ENCODE measurements at places on chromosomes 2 and 18. TPM values are rescaled to one million over a fixed set of nuclear protein-coding genes. Genes with fewer than 3 reads are reported as not detected.

GRCh38 chr2:234136461-234136860 is 86.0 kb downstream of the SPP2 start:
- no peak for DNase-seq

GRCh38 chr18:65057439-65058083 is 693.3 kb upstream of the CDH7 start:
- DNase-seq, result no peak

GRCh38 chr2:222693837-222694236 is 22.4 kb downstream of the MOGAT1 start:
- DNase-seq, result no peak

GRCh38 chr2:152879275-152879674 is 160.9 kb downstream of the ARL6IP6 start:
- DNase-seq, result no peak

The EVA1A gene
- 5.0 TPM for total RNA-seq

GRCh38 chr2:202813387-202813786 is 58.2 kb downstream of the ICA1L start:
- DNase-seq, result no peak

The FLACC1 gene
- 8.1 TPM for total RNA-seq

GRCh38 chr2:1140389-1141003 is 189.8 kb downstream of the SNTG2 start:
- no peak for DNase-seq

The TRPM8 gene
- total RNA-seq, result not detected

DNA sequence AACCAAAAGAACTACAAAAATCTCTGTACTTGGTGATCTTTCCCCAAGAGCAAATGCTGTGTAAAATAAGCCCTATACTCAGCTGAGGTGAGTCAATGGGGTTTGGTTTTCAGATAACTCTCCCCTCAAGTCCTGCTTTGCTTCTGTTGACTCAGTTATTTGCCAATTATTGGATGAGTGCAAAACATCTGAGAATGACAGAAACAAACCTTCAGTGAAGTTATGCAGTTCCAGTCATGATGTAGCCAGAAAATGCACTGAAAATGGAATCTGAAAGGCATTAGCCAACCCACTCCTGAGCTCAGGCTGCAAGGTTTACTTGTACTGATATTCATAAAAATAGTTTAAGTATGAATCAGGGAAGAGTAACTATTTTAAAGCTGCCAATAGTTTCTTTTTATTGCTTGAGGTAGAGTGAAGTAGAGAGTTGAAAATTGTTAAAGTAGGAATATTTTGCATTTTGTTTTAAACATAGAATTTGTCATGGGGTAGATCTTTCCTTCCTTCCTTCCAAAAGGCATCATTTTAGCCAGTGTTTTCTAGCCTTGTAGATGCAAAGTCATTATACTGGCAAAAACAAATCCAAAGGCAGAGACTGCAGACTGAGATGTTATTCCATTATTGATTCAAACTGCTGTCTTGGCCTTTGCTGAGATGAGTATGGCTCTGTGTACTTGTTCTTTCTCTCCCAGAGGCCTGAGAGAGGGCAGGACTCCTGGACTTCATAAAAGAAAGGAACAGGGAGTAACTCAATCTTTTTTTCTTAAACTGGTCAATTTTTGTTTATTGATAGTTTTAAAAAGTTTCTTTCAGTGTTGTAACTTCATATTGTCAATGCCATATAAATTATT is 215.3 kb downstream of the RND3 start:
- DNase-seq, result no peak

The ANXA4 gene
- total RNA-seq, result 35.8 TPM

DNA sequence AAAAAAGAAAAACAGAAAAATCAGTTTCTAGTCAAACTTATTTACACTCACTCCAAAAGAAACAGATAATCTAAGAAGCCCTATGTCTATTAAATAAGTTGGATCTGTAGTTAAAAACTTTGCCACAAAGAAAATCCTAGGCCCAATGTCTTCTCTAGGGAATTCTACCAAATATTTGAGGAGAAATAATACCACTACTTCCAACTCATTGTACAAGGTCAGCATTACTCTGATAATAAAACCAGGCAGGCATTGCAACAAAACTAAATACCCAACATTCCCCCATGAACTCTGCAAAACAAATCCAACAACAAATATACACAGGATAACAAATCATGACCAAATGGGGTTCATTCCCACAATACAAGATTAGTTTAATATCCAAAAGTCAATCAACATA is 73.8 kb upstream of the ST8SIA5 start:
- DNase-seq, result no peak

The LYPD1 gene
- 0.34 TPM for total RNA-seq

DNA sequence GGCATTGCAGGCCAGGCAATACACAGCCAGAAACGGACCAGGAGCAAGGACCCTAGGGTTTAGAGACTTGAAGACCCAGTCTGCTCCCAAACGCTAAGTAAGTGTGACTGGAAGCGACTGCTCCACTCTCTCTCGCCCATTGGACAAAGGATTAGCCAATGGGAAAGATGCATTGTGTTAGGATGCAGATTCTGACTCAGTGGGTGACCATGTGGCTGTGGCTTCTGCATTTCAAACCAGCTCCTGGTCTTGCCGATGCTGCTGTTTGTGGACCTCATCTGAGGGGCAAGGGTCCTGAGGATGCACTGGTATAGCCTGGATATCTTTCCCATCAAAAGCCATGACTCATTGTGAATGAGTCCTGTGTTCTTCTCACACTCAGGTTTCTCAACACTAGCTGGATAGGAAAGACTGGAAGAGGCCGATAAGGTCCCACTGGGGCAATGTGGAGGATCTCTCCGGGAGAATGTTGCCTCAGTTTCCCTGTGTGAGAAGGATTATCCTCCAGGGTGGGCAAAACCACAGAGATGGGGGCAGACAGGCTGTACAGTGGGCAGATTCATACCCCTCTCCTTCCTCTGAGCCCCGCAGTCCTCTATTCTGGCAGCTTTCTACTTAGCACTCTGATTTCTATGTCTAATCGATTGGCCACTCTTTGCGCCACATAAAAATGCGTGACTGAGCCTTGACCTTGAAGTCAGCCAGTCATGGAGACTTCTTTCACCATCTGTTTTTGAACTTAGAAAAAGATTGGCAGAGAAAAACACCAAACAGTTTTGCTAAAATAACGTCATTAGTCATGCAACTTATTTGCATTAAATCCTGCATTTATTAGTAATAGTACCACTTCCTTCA is 257.1 kb downstream of the PRKCE start:
- no peak for DNase-seq

- no peak for DNase-seq
These were observed 659 bp downstream of the ZNF142 start for GRCh38 chr2:218658671-218659257.

GRCh38 chr2:100136310-100136709 is 6.1 kb downstream of the AFF3 start:
- DNase-seq, result no peak

- no peak for DNase-seq
These were observed 6.3 kb upstream of the NOSTRIN start for GRCh38 chr2:168796090-168796577.

DNA sequence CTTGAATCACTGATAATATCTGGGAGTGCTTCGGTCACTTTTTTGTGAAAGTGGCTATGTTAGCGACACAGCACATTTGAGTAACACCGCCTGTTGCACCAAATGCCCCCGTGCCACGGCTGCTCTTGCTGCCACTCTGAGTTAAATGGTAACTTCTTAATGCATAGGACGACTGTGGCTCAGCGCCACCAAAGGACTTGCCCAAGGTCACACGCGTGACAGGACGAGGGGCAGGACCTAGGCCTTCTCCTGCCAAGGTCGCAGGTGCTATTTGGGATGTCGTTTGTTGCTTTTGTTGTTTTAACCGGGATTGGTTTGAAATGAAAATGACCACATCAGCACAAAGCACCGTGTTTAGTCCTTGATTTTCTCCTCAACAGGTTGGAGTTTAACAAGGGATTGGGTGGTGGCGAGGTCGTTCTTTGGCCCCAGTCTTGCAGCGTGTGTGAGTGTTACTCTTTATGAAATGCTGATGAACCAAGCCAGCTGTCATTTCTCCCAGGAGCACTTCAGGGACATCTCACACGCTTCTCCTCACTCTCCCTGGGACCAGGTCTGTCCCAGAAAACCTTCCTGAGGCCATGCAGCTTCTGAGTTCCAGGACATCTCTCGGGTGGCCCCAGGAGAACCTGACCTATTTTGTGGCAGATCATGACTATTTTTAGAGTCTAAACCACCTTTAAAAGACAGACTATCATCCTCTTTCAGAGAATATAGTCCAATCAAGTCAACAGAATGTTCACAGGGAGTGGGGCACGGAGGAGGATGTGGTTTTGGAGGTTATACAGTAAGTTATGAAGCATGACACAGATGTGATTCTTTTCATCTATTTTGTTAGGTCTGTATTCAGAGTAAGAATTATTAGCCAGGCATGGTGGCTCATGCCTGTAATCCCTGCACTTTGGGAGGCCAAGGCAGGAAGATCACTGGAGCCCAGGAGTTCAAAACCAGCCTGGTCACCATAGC is 49.9 kb downstream of the MTCL1 start:
- no peak for DNase-seq

- DNase-seq, result no peak
These were observed 289.6 kb downstream of the METTL4 start for GRCh38 chr18:2281523-2282199.

DNA sequence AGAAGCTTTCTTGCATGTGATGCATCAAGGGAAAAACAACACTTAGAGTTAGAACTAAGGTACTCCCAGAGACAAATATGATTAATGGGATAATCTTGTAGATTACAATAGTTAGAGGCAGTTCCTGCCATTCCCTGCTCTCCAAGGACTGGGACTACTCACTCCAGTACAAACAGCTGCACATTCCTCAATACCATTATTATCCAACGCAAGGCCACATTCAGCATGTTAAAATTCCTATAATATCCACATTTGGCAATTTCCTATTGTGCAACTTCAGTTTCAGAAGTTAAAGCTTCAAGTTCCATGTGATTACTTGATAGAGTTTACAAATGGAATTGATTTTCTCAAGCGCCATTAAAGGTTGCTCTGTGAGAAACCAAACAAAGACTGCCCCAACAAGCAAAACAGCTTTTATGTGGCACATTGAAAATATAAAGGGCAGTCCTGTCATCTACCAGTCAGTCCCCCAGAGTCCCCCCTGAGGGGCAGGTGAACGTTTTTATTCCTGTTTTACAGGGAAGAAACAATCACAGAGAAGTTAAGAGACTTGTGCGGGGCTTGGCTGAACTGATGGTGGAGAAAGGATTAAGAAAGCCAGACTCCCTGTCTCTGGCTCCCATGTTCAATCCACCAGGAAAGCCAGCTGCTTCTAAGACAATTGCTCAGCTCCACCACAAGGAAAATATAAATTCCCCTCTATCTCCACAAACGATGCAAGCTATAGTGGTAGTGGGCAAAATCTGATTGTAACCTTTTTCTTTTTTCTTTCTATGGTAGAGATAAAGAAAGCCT is 72.6 kb downstream of the TXNL1 start:
- DNase-seq, result no peak

The PRKAG3 gene
- total RNA-seq, result not detected

GRCh38 chr2:10810202-10811161 is 2.1 kb downstream of the PDIA6 start:
- DNase-seq, result no peak

DNA sequence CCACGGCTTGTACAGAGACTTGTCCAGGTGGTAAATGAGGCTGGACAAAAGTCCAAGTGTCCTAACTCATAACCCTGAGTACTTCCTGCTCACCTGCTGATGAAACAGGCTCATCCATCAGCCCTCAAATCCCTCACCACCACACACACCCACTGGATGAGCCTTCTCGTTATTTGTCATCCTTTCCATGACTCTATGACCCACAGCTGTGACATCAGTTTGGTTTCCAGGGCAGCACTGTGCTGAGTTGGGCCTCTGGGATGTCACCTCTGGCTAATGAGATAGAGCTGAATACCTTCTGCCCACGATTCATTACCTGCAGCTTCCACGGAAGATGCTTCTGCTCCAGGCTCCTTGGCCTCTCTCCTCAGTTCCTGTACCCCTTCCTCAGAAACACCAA is 39.4 kb downstream of the SLC14A2 start:
- DNase-seq, result no peak

DNA sequence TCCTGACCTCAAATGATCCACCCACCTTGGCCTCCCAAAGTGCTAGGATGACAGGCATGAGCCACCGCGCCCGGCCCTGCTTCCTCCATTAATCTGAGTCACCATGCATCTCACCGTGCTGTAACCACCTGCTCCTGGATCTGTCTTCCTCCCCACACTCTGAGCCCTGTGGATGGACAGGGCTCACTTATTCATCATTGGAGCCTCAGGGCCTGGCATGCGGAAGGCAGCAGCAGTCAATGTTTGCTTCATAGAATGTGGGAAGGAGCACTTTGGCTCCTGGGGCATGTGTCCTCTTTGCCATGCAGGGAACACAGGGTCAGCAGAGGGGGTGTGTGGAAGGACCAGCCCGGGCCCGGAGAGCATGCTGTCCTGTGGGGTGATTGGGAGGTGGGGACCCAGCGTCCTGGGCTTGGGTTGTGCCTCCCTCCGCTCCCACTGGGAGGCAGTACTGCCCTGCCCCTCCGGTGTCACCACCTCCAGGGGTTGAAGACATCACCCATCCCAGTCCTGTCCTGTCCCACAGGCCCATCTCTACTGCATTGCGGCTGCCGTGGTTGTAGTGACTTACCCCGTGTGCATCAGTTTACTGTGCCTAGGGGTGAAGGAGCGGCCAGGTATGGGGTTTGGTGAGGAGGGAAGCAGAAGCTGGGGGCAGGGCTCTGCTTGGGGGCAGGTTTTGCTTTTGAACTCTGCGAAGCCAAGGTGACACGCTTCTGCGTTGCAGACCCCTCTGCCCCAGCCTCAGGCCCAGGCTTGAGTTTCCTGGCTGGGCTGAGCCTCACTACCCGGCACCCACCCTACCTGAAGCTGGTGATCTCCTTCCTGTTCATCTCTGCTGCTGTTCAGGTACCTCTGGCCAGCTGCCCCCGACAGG is 11.5 kb downstream of the MFSD2B start:
- DNase-seq, result no peak

GRCh38 chr2:177245010-177245422 is 19.5 kb downstream of the NFE2L2 start:
- no peak for DNase-seq

- no peak for DNase-seq
These were observed 274.9 kb downstream of the NR4A2 start for GRCh38 chr2:156057647-156058046.

- no peak for DNase-seq
These were observed 2896.7 kb upstream of the TEKT4 start for GRCh38 chr2:91974401-91975129.
